ENCODE measurements at places on chromosomes 4 and X. TPM values are rescaled to one million over a fixed set of nuclear protein-coding genes. Genes with fewer than 3 reads are reported as not detected.
A peak's percentile ranks its signal among the peaks of the same experiment; 100 is the strongest.

DNA sequence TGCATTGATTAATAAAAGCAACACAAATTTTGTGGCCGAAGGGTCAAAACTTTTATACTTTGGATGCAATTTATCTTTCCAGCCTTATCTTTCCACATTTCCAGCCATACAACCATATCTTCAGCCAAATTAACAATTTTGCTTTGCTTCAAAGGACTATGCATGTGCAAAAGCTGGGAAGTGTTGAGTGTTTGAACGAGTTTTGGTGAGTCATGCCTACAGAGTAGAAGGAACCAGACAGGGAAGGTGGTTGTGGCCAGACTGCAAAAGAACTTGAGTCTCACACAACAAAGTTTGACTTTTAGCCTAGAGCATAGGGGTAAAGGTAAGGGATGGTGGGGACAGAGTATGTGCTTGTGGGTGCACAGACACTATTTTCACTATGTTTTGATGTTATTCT is 53.0 kb upstream of the GABRA2 start:
- no peaks in the 10 kb centered on the region for H3K4me1 ChIP-seq
- DNase-seq = no peak

DNA sequence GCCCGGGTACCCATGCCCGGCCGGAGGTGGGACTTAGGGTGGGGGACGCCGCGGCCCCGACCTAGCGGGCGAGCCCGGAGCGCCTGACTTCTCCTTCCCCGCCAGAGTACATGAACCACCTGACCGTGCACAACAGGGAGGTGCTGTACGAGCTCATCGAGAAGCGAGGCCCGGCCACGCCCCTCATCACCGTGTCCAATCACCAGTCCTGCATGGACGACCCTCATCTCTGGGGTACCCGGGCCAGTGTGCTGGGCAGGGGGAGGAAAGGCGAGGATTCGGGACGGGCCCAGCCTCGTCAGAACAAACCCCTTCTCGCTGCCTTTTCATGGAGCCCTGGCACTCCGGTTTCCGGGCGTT is 622 bp downstream of the TAFAZZIN start:
- H3K4me1 ChIP-seq = peaks cover 13% of the 10 kb centered on the region
- H3K4me3 ChIP-seq = peak overlapping the region; percentile 86
- H3K27me3 ChIP-seq = no peaks in the 10 kb centered on the region
- DNase-seq = peak; percentile 76
- peaks cover 10% of the 10 kb centered on the region for H3K36me3 ChIP-seq
- peak overlapping the region; percentile 68 for H3K27ac ChIP-seq

GRCh38 chrX:149757206-149758067 is 16.4 kb upstream of the HSFX1 start:
- no peaks in the 10 kb centered on the region for H3K4me1 ChIP-seq
- H3K36me3 ChIP-seq = no peaks in the 10 kb centered on the region
- H3K4me3 ChIP-seq = no peak overlapping the region
- no peak overlapping the region for H3K27ac ChIP-seq

DNA sequence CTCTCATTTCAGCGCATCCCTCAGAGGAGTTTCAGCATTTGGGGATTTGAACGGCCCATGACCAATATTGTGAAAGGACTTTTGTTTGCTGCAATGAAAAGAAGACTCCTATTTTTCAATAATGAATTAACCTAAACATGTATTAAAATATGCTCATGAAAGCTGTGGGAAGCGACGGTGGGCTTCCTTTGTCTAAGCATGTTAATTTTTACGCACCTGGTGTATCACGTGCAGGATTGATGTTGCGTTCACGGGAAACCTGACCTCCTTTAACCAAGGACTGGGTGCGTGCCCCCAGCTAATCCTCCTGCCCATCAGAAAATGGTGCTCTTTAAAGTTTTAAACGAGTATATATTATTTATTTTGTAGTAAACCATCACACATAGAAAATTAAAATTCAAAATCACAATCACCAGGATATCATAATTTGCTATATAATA is 590 bp upstream of the CCDC110 start:
- no peaks in the 10 kb centered on the region for H3K36me3 ChIP-seq
- H3K27me3 ChIP-seq = peaks cover 13% of the 10 kb centered on the region
- peak overlapping the region; percentile 82 for H3K4me3 ChIP-seq
- DNase-seq = no peak

DNA sequence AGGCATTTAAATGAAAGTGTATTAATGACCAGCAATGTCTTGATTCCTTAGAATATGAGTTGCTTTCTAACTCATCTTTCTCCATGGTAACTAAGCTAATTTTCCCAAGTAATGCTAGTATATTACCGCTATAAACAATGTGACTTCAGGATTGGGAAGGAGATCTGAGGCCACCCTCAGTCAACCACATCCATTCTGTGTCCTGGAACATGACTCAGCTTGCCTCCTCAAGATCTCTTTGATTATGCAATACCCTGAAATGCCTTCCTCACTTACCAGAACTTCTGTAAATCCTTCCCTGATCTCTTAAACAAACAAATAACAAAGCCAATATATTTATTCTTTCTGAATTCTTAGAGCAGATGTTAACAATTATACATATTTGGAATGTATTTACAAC is 1495.5 kb downstream of the PCDH18 start:
- no peaks in the 10 kb centered on the region for H3K27me3 ChIP-seq
- H3K4me1 ChIP-seq = no peaks in the 10 kb centered on the region
- H3K4me3 ChIP-seq = no peak overlapping the region
- no peak overlapping the region for H3K27ac ChIP-seq
- DNase-seq = no peak
- no peaks in the 10 kb centered on the region for H3K36me3 ChIP-seq

DNA sequence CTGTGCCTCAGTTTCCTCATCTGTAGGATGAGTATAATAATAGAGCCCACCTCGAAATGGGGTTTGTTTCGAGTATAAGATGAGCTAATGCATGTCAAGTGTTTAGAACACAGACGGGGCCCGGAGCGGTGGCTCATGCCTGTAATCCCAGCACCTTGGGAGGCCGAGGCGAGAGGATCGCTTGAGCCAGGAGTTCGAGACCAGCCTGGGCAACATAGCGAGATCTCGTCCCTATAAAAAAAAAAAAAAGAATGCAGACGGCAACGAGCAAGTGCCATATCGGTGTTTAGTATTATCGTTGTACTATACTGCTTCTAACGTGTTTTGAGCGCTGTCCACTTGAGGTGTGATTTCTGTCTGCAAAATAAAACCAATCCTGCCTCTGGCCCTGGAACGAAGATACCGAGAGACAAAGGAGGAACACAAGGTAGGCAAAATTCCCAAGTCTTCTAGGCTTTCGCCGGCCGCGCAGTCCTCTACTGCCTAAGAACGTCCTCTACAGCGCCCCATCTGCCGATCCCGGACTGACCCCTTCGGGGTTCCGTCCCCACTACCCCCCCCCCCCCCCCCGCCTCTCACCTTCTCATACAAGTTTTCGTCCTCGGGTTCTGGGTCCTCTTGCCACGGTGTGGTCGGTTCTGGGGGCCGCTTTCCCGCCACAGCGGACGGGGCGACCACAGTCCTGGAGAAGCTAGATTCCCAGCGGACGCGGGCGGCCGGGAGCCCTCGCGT is 442 bp downstream of the NDUFB11 start:
- no peaks in the 10 kb centered on the region for H3K27me3 ChIP-seq
- DNase-seq = peak; percentile 59
- peak overlapping the region; percentile 100 for H3K27ac ChIP-seq
- peak overlapping the region; percentile 98 for H3K4me3 ChIP-seq
- peaks cover 23% of the 10 kb centered on the region for H3K4me1 ChIP-seq
- H3K36me3 ChIP-seq = peaks cover 36% of the 10 kb centered on the region

GRCh38 chr4:35900286-35901243 is 343.7 kb downstream of the ARAP2 start:
- H3K36me3 ChIP-seq = no peaks in the 10 kb centered on the region
- DNase-seq = no peak
- H3K4me3 ChIP-seq = no peak overlapping the region
- H3K4me1 ChIP-seq = no peaks in the 10 kb centered on the region
- peaks cover 5% of the 10 kb centered on the region for H3K27me3 ChIP-seq
- H3K27ac ChIP-seq = no peak overlapping the region

DNA sequence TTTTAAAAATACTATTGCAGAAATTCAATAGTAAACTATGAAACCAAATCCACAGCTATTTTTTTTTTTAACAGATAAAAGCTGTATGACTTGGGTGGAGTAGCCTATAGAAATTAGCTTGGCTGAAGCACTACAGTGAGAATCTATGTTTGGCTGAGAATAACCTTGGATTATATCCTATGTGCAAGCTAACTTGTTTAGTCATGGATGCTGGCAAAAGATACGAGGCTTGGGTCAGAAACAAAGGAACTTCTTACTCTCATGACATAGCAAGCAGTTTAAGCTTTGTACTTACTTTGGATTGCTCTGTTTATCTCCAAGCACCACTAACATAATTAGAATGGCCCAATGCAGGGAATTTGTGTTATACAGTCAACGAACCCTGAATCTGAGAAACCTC is 119.2 kb upstream of the GRID2 start:
- no peak overlapping the region for H3K4me3 ChIP-seq
- H3K36me3 ChIP-seq = no peaks in the 10 kb centered on the region
- no peaks in the 10 kb centered on the region for H3K4me1 ChIP-seq
- no peak for DNase-seq
- H3K27me3 ChIP-seq = no peaks in the 10 kb centered on the region

- no peak overlapping the region for H3K4me3 ChIP-seq
- no peak overlapping the region for H3K27ac ChIP-seq
- peaks cover 26% of the 10 kb centered on the region for H3K4me1 ChIP-seq
- no peak for DNase-seq
These were observed 5.5 kb upstream of the MMAA start for GRCh38 chr4:145613566-145614232.

GRCh38 chrX:119991005-119991787 is 47.6 kb upstream of the NKAP start:
- peaks cover 40% of the 10 kb centered on the region for H3K27me3 ChIP-seq
- DNase-seq = peak; percentile 16
- H3K4me1 ChIP-seq = peaks cover 8% of the 10 kb centered on the region
- peak overlapping the region; percentile 62 for H3K4me3 ChIP-seq

DNA sequence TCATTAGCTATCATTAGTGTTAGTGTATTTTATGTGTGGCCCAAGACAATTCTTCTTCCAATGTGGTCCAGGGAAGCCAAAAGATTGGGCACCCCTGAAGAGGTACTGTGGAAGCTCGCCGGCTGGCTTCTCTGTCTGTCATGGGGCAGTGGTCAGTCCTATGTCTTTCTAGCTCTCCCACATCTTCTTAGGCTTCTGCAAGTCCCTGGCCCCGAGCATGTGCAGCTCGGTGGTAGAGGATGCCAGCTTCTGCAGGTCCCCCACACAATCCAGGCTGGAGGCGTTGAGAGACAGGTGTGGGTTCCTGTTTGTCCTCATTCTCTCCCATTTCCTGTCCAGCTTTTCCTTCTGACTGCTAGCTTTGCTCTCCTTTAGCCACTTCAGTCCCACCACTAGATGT is 134.1 kb upstream of the NALF2 start:
- no peak overlapping the region for H3K27ac ChIP-seq
- H3K36me3 ChIP-seq = no peaks in the 10 kb centered on the region
- no peak for DNase-seq
- no peak overlapping the region for H3K4me3 ChIP-seq
- H3K4me1 ChIP-seq = no peaks in the 10 kb centered on the region
- no peaks in the 10 kb centered on the region for H3K27me3 ChIP-seq

GRCh38 chr4:3074846-3075651 is 568 bp downstream of the HTT start:
- no peaks in the 10 kb centered on the region for H3K27me3 ChIP-seq
- H3K36me3 ChIP-seq = peaks cover 11% of the 10 kb centered on the region
- H3K4me1 ChIP-seq = peaks cover 32% of the 10 kb centered on the region

DNA sequence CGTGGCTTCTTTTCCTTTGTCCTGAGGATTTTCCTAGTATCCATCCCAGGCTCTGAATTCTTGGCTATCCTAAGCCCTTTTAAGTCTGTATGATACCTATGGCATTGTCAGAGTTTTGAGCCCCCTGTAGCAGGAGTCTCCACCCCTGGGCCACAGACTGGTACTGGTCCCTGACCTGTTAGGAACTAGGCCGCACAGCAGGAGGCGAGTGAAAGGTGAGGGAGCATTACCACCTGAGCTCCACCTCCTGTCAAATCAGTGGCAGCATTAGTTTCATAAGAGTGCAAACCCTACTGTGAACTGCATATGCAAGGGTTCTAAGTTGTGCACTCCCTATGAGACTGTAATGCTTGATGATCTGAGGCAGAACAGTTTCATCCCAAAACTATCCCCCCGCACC is 216.1 kb downstream of the RAPGEF2 start:
- no peaks in the 10 kb centered on the region for H3K27me3 ChIP-seq
- no peak overlapping the region for H3K27ac ChIP-seq
- DNase-seq = no peak
- no peak overlapping the region for H3K4me3 ChIP-seq

DNA sequence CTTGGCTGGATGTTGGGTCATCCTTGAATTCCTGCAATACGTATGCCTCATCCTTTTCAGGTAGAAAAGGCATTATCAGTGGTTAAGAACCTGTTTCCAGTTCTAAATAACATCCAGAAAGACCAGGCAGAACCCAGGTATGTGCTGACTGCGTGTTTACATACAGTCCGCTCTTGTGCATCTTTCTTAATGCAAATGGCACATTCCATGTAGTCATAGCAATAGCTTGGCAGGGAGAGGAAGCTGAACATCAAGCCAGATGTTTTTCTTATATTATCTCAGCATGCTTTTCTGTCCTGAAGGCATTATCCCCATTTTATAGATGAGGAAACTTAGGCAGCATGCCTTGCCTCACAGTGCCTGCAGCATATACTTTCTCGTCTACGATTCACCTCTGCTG is 2.1 kb downstream of the DCLK2 start:
- no peak overlapping the region for H3K27ac ChIP-seq
- H3K36me3 ChIP-seq = no peaks in the 10 kb centered on the region
- peaks cover 3% of the 10 kb centered on the region for H3K4me1 ChIP-seq
- DNase-seq = no peak
- H3K4me3 ChIP-seq = no peak overlapping the region

DNA sequence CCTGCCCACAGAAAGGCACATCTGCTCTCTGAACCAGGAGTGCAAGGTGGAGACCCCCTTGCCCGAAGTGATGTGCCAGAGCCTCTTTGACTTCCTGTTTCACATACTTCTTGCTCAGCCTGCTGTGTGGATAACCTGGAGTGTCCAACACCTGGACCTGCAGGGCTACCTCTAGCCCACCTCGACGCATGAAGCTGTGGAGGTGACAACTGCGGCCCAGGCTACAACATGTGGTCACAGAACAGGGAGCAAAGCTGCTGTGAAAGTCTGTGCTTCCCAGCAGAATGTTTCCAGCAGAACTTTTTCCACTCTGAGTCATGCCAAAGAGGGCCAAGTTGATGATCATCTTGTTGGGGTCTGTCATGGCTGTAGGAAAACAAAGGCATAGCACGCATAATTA is 1.5 kb downstream of the GIMD1 start:
- H3K4me1 ChIP-seq = peaks cover 1% of the 10 kb centered on the region
- H3K27me3 ChIP-seq = peaks cover 20% of the 10 kb centered on the region
- H3K27ac ChIP-seq = no peak overlapping the region

GRCh38 chr4:183250831-183251230 is 69.2 kb downstream of the CLDN22 start:
- H3K4me1 ChIP-seq = no peaks in the 10 kb centered on the region
- no peak overlapping the region for H3K27ac ChIP-seq
- no peaks in the 10 kb centered on the region for H3K36me3 ChIP-seq
- DNase-seq = no peak

- H3K27me3 ChIP-seq = peaks cover 3% of the 10 kb centered on the region
- DNase-seq = no peak
- H3K4me1 ChIP-seq = no peaks in the 10 kb centered on the region
These were observed 148.7 kb upstream of the TBC1D9 start for GRCh38 chr4:140904904-140905303.

Gene PPEF2
- total RNA-seq = 0.14 TPM

Gene EFHC2
- total RNA-seq = 0.46 TPM

Gene STK26
- 72.7 TPM for total RNA-seq

Gene HS3ST1
- total RNA-seq = not detected

Gene MAGEC3
- total RNA-seq = not detected

Gene FGD1
- total RNA-seq = 0.28 TPM

Gene NXT2
- 10.9 TPM for total RNA-seq

Gene HS6ST2
- total RNA-seq = 0.62 TPM

Gene NDNF
- 0.16 TPM for total RNA-seq

Gene NKX6-1
- not detected for total RNA-seq

Gene SPANXB1
- total RNA-seq = not detected

Gene CXorf49
- not detected for total RNA-seq

All from activated CD4-positive, alpha-beta T cell treated with anti-CD3 and anti-CD28 coated beads for 36 hours (primary cell).